ENCODE measurements at places on chromosomes 6 and 20.

DNA sequence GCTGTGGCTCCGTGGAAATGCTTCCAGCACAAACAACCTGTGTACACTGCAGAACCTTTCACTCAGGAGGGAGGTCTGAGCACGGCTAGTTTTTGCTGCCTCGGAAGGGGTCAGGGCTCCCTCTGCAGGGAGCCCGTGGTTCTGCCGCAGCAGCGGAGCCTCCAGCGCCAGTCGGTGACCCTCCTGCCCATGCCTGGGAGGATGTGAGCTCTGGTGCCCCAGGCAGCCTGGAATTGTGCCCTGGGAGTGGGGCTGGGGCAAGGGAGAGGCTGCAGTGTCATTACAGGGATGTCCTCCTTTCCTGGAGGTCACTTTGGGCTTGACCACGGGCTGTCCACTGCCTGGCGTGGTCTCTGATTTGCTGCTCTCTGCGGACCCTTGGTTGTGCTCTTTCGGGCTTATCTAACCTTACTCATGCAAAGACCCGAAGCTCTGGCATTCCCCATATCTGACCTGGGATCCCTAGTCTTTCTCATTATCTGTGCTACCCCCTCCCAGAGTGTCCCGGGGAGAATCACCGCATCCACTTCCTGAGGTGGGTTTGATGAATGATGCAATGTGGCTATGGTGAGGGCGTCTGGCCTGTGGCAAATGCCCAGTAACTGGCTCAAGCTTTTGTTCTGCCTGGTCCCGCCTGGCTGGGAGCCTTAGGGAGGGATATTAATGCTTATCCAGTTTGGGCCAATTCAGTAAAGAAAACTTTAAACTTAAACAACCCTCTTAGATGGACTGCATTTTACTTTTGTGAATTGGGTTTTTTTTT, 59.6 kb upstream of the TAGAP start:
- peak; percentile 72 for DNase-seq

DNA sequence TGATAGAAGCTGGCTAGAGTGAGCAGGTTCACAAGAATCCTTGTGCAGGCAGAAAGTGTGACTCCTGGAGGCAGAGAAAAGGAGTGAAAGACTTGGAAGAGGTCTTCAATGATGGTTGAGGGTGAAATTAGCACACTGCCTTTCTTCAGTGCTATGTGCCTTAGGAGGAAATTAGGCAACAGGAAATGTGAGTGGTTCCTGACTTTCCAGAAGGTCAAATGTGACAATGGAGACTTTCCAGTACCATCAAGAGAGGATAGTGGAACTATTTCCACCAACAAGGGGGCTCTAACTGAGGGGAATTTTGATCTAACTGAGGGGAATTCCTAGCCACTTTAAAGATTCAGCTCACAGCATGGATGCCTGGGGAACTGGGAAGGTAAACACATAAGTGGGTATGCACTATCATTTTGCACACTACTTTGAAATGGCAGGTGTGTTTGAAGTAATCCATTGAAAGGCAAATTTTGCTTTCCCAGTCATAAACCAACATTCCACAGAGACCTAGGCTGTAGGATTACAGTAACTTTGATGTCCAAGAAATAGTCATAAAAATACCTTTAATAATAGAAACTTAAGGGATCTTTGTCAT, 90.0 kb downstream of the PERP start:
- no peak for DNase-seq

DNA sequence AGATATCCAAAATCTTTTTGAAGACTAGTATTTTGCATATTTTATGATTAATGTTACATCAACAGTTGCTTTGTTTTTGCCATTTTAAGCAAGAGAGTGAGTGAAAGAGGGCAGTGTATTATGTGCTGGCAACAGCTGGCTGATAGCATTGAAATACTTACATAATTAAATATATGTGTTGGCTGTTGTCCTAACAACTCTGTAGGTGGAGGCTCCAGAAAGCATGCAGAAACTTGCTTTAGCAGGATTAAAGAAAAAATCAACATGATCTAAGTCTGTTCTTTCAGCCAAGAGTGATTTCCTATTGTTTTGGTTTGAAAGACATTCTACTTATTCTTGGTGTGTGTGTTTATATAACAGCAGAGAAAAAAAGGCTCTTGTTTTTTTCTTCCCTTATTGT, 127.5 kb downstream of the CDKAL1 start:
- DNase-seq: no peak

GRCh38 chr6:43627008-43627825, 1.8 kb downstream of the GTPBP2 start:
- DNase-seq: peak; percentile 79

- DNase-seq: no peak
These were observed 75.9 kb downstream of the PLCG1 start for GRCh38 chr20:41213150-41213820.

GRCh38 chr6:39236742-39237141, 7.5 kb upstream of the KCNK5 start:
- DNase-seq: no peak

DNA sequence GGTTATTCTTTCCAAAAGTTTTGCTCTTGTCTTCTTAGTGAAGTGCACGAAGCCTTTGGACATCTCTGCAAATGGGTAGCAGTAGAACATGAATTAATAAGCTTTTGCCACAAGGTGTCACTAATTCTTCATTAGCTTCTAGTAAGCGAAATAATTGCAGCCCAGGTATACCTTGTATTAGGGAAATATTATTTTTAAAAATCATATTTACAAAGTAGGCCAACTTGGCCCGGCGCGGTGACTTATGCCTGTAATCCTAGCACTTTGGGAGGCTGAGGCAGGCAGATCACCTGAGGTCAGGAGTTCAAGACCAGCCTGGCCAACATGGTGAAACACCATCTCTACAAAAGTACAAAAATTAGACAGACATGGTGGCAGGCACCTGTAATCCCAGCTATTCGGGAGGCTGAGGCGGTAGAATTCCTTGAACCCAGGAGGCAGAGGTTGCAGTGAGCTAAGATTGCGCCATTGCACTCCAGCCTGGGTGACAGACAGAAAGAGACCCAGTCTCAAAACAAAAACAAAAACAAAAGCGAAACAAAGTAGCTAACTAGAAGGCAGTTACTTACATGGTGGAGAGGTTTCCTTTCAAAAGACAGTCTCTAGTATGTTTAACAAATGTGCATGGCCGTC, 8.8 kb upstream of the RSPH3 start:
- DNase-seq: no peak

DNA sequence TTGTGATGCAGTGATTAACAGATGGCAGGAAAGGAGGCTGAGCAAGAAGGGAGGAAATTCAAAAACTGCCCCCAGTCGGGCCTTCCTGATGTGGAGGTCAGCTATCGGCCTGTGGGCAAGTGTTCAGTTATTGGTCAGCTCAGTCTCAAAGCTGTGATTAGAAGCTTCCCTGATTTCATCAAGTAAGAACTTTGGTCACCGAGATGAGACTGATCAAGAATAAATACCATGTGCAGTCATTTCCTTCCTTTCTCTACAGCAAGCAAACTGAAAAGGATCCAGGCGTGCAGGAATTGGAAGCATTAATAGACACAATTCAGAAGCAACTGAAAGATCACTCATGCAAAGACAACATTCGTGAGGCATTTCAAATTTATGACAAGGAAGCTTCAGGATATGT, 69.7 kb downstream of the EFHC1 start:
- DNase-seq: no peak

GRCh38 chr6:131250936-131251335, 115.7 kb downstream of the AKAP7 start:
- DNase-seq: no peak

DNA sequence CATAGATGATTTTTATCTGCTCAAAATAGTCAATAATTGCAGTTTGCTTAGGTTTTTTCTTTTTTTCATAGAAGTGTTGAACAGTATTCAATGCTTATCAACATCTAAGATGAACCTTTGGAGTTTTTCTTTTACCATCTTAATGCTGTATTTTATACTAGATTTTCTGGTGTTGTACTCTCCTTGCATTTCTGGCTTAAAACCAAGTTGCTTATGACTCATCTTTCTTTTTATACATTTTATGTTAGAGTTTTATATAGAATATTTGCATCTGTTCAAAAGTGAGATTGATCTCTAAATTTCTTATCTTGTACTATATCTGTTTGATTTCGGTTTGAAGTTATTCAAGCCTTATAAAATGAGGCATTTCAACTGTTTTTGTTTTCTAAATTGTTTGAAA, 232.5 kb downstream of the RFPL4B start:
- DNase-seq: no peak

GRCh38 chr20:33919653-33920052, 74.1 kb upstream of the RALY start:
- no peak for DNase-seq

DNA sequence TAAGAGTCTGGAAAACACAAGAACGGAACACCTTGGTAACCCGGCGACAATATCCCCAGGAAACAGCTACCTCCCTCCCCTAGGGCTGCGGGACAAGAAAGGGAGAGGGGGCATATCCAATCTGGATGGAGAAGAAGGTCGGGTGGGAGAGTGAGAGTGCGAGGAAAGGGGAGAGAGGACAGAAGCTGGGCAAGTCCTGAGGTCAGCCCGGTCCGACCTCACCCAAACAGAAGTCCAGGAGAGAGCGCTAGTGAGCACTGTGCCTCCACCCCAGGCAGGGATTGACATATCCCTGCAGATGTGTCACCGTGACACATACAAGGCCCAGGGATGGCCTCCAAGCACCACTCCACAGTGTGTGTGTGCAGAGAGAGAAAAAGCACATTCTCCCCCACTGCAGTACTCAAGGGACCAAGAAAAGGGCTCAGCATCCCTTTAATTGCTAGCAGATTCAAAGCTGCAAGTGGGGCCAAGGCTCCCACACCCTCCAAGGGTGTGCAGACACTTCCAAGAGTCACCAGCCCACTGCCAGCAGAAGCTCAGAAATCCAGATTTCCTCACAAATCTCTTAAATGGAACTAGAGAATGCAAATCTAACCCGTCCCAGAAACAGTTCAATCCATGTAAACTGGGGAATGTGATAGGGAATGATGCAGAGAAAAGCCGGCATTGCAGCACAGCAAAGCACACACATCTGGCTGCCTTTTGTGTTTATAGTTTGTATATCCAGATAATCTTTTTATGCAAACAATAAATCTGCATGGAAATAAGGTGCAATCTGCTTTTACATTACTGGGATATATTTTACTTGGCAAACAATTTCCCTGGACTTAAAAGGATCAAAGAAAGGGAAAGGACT, 3.1 kb downstream of the PXDC1 start:
- DNase-seq: peak; percentile 66

GRCh38 chr6:98107801-98108200, 726.6 kb upstream of the POU3F2 start:
- no peak for DNase-seq

- no peak for DNase-seq
These were observed 150.5 kb upstream of the PRSS16 start for GRCh38 chr6:27096834-27097511.

GRCh38 chr6:11067348-11067747, 23.2 kb upstream of the ELOVL2 start:
- DNase-seq: no peak

- DNase-seq: peak; percentile 85
These were observed 122.6 kb downstream of the GPX5 start for GRCh38 chr6:28648035-28648877.

DNA sequence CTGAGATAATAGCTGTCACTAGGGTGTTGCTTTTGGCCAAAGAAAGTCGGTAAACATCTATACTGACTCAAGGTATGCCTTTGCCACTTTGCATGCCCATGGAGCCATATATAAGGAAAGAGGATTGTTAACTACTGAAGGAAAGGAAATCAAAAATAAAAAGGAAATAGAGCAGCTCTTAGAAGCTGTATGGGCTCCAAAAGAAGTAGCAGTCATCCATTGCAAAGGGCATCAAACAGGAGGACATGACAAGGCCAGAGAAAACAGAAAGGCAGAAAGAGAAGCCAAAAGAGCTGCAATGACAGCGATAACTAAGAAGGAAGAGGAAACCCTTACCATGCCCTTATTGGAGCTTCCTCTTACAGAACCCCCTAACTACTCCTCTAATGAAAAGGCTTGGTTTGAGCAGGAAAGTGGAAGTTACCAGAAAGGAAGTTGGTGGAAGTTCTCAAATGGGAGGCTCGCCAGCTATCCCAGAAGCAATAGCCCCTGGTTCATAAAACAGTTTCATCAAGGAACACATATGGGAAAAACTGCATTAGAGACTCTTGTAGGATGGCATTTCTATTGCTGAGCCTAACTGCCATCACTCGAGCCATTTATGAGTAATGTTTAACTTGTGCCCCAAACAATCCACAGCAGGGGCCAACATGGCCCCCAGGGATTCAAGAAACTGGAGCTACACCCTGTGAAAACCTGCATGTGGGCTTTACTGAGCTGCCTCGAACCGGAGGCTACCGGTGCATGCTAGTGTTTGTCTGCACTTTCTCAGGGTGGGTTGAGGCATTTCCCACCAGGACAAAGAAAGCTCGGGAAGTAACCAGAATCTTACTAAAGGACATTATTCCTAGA, 7.0 kb downstream of the IL22RA2 start:
- no peak for DNase-seq

Data from head of caudate nucleus (tissue), 42 donors.